NCI-H2227 treated with DMSO at 0.1 percent for 48 hours (cell line): ENCODE measurements at places on chromosomes 1 and 21.

- DNase-seq: no peak
These were observed 71.6 kb downstream of the PLEKHA6 start for GRCh38 chr1:204288021-204288588.

GRCh38 chr1:23848673-23849616 is 19.1 kb downstream of the FUCA1 start:
- DNase-seq: no peak

DNA sequence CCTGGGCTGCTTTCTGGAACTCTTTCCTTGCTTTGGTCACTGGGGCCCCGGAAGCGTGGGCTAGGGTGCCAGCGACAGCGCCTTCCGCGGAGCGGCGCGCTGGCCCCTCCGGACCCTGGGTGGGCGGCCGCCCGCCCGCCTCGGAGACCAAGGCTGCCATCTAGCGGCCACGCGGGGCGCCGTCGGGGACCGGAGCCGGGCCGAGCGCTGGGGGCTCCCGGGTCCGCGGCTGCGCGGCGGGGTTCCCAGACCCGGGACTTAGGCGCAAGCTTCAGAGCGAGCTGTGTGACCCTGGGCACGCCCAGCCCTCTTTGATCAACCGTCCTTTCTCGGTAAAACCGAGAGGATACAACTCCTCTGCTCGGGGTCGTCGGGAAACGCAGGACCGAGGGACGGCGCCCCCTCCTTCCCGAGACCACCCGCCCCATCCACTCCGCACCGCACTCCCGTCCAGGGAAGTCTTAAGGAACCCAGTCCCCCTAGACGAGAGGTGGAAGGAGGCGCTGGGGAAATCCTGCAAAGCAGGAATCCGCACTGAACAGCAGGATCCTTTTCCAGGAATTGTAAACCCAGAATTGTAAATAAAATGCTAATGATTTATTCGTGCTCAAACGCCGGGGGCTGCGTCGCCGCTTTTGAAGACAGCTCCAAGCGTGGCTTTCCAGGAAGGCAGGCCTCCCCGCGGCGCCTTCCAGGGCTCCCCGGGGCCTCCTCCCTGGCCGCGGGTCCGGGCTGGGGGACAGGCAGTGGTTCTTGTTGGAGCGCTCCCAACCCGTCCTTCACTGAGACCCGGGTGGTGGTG is 41.2 kb downstream of the RRAGC start:
- no peak for DNase-seq

DNA sequence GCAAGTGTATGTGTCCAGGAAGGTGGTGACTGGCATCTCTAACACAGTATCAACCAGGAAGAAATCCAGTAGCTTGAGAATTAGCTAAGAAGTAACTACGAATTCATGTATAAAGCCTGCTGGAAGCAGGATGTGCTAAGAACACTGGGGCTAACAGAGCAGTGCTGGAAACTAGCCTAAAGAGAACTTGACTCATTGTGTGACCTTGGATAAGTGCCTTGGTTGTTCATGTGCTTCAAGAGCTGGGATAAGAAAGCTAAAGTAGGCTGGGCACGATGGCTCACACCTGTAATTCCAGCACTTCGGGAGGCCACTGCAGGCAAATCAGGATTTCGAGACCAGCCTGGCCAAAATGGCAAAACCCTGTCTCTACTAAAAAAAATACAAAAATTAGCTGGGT is 186.9 kb downstream of the RRAGC start:
- no peak for DNase-seq

GRCh38 chr1:2629627-2630497 is 3.0 kb downstream of the MMEL1 start:
- no peak for DNase-seq

GRCh38 chr1:62439652-62440371 is 3.0 kb downstream of the USP1 start:
- DNase-seq: no peak

- DNase-seq: no peak
These were observed 787 bp upstream of the GIPC2 start for GRCh38 chr1:78044796-78045562.

- no peak for DNase-seq
These were observed 3.3 kb downstream of the SLAMF8 start for GRCh38 chr1:159829822-159830465.

GRCh38 chr1:31412732-31413404 is at the start of gene SERINC2:
SERINC2 (plus strand) TSS chr1:31413213; CDS start chr1:31413266, 53 bp downstream.
- DNase-seq: no peak

DNA sequence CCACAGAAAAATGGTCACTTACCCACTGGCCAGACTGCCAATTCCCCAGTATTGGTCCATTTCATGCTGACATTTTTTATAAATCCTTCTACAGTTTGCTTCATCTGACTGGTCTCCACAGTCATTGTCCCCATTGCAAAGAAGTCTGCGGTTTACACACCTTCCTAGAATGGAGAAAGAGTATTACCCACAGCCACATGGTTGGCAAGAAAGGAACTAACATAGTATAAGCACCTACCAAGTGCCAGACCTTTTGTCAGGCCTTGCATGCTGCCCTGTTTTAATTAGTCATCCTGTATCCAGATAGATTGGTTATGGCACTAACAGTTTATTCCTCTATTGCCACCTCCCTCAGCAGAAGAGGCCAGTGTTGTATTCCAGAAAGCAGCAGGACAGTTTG is 11.2 kb downstream of the C8B start:
- no peak for DNase-seq

- no peak for DNase-seq
These were observed 146.4 kb upstream of the POU3F1 start for GRCh38 chr1:38193040-38193439.
